ENCODE measurements at places on chromosomes 16 and 17. TPM values are rescaled to one million over a fixed set of nuclear protein-coding genes. Genes with fewer than 3 reads are reported as not detected.

The TOP2A gene
- 38.5 TPM for total RNA-seq

The SPATA32 gene
- not detected for total RNA-seq

The APOBR gene
- 0.23 TPM for total RNA-seq

The SNX20 gene
- total RNA-seq, result 0.46 TPM

The BTBD17 gene
- total RNA-seq, result 20.8 TPM

The DNASE1L2 gene
- 2.8 TPM for total RNA-seq
